Fibroblast of the aortic adventitia (primary cell): ENCODE measurements at places on chromosomes 16 and 17.

- DNase-seq, result no peak
These were observed 39.3 kb upstream of the TEKT1 start for GRCh38 chr17:6870841-6871240.

GRCh38 chr16:60608971-60609370 is 1427.3 kb downstream of the CDH8 start:
- no peak for DNase-seq

GRCh38 chr17:83009414-83010205 is 69.8 kb upstream of the METRNL start:
- no peak for DNase-seq

DNA sequence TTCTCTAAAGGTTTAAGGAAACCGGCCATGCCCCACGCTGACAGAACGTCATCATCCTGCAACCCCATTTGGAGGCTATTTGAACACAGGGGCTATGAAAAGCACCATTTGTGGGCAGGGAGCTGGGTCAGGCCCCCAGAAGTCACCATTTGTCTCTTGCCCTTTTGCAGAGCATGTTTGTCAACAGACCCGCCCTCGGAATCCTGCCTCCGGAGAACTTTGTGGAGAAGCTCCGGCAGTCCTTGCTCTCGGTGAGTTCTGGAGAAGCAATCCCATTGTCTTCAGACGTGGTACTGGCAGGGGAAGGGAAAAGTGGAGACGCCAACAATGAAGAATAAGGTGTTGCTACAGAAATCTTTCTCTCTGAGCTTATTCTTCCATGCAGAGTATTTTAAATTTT is 33.5 kb downstream of the TMEM186 start:
- no peak for DNase-seq

GRCh38 chr17:67773246-67773645 is 52.1 kb upstream of the BPTF start:
- no peak for DNase-seq

DNA sequence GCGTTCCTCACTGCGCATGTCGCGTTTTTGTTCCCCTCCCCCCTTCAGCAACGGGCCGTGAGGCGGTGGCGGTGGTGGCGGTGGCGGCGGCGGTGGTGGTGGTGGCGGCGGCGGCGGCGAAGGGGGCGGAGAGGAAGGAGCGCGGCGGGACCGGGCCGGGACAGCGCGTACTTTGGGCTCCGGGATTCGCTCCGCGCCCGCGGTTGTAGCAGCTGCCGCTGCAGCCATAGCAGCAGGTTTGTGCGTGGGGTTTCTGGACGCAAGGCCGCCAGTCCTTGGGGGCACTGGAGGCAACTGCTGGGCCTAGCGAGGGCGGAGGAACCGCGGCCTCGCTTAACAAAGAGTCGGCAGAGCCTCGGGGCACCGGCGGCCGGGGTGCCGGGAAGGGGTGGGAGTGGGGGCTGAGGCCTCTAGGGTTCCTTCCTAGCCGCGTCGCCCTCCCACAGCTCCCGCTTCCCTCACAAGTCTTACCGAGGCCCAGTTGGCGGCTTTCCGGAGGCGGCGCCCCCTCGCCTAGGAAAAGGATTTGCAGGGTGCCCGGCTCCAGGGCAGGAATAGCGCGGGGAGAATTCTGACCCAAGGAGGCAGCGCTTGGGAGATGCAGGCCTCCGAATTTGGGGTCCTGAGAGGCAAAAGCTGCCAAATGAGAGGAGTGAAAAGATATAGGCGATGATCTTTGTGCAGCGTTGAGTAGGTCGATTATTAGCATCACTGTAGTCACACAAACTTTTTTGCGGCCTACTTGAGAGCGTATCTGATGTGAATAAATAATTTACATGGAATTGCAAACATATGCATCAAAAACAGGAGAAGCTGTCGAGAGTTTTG is at the start of gene DDX42:
Gene DDX42, plus strand, starts transcription at position 30 of the 828 bp plus-strand sequence. CDS start 12,880 bp downstream, outside the sequence.
- DNase-seq, result peak; percentile 52

DNA sequence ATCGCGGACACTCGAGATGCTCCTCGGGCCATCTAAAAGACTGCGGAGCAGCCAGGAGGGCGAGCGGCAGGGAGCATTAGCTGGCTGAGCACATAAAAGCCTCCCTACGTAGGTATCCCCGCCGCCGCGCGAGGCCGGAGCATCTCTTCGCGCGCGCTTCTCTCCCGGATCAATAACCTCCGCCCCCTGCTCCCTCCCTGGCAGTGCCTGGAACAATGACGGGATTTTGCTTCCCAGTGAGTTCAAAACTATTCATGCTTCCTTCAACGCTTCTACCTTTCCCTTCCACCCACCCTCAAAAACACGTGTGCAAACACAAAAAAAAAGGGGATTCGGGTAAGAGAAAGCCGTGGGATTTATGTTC is 984 bp downstream of the CENPV start:
- DNase-seq, result peak; percentile 27

DNA sequence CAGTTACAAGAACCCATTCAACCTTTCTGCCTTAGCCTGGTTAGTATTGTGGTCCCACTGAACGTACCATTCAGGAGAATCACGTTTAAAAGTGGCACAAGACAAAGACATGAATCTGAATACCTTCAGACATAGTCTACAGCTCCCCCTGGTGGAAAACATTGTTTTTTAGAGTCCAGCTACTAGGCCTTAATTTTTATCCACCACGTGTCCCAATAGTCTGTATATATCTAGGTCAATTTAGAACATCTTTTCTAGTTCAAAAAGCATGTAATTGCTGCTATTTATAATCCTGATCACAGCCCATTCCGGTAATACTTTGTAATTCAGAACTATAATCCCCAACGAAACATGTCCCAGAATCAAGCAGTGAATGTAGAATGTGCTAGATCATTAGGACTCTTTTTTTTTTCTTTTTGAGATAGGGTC is 13.7 kb upstream of the GUCY2D start:
- DNase-seq, result peak; percentile 94

DNA sequence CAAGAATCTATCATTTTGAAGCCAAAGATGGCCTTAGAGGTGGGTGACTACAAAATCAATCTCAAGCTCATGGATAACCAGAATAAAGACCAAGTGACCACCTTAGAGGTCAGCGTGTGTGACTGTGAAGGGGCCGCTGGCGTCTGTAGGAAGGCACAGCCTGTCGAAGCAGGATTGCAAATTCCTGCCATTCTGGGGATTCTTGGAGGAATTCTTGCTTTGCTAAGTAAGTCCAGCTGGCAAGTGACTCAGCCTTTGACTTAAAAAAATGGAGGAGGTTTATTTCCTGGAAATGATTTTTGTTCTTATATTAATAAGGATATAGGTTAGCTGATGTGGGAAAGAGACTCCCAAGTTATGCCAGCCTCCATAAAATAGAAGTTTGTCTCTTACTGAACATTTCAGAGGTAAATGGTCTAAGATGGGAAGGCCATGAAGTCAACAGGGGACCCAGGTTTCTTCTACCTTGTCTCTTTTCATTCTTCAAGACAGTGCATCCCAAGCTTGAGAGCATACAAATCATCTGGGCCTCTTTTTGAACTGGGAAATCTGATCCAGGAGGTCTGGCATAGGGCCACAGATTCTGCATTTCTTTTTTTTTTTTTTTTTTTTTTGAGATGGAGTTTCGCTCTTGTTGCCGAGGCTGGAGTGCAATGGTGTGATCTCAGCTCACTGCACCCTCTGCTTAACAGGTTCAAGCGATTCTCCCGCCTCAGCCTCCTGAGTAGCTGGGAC is 19.8 kb upstream of the TANGO6 start:
- peak; percentile 93 for DNase-seq

- no peak for DNase-seq
These were observed 5.1 kb downstream of the LLGL1 start for GRCh38 chr17:18230288-18231141.

DNA sequence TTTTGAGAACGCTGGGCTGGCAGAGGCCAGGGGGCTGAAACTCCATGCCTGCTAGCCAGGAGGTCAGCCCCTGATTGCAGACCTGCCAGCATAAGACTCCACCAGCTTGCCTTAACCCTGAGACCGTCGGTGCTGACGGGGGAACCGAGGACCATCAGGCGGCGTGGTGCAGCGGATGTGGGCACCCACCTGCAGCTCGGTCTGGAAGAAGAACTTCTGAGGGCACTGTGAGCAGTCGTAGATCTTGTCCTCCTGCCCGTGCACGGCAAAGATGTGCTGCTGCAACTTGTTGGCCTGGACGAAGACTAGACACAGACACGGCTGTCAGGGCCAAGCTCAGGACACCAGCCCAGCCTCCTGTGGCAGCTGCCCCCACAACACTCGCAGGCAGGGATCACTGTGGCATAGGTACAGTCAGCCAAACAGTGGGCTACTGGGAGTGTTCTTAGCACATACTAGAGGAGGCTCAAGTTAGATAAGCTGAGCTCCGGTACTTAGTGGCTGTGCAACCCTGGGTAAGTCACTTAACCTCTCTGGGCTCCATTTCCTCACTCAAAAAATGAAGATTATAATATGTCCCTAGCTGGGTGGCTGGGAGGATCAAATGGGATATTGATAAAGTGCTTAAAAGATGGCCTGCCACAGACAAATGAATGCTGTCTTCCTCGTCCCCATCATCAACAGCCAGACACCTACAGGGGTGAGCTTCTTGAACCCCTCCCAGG is 150.0 kb downstream of the C16orf78 start:
- DNase-seq, result no peak

- DNase-seq, result no peak
These were observed 1.4 kb downstream of the NSMCE1 start for GRCh38 chr16:27267037-27267677.

GRCh38 chr16:22380529-22380928 is 6.1 kb upstream of the CDR2 start:
- no peak for DNase-seq

- peak; percentile 64 for DNase-seq
These were observed 5.8 kb upstream of the OGFOD3 start for GRCh38 chr17:82424001-82424862.

DNA sequence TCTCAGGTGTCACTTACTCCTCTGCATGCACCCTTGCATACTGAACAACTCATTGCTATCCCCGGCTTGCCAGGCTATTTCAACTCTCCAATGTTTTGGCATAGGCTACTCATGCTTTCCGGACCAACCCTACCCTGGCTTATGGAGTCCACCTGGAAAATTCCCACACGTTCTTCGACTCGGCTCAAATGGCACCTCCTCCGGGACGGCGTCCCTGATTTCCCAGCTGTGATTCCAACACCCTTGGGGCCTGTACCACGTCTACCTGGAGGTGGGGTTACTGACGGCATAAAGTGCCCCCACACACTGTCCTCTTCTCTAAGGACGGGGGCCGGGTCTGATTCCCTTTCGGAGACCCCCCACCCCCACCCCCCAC is 498 bp downstream of the SMYD4 start:
- peak; percentile 18 for DNase-seq

DNA sequence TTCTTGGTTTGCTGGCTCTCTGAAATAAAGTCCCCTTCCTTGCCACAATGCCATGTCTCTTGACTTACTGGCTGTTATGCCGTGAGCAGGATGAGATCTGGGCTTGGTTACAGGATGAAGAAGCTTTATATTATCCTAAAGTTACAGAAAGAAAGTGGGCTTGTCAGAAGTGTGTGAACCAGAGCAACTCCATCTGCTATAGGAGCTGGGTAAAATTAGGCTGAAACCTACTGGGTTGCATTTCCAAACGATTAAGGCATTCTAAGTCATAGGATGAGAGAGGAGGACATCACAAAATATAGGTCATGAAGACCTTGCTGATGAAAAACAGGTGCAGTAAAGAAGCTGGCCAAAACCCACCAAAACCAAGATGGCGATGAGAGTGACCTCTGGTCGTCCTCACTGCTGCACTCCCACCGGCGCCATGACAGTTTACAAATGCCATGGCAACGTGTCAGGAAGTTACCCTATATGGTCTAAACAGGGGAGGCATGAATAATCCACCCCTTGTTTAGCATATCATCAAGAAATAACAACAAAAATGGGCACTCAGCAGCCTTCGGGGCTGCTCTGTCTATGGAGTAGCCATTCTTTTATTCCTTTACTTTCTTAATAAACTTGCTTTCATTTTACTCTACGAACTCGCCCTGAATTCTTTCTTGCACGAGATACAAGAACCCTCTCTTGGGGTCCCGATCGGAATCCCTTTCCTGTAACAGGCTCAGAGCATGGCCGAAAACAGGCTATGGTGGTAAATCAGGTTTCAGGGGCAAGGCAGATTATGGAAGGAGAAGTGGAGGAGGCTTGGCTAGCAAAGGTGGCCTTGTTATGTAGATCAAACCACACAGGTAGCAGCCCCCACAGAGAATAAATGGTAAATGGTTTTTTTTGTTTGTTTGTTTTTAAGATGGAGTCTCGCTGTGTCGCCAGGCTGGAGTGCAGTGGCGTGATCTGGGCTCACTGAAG is 81.3 kb upstream of the C16orf82 start:
- DNase-seq, result no peak

DNA sequence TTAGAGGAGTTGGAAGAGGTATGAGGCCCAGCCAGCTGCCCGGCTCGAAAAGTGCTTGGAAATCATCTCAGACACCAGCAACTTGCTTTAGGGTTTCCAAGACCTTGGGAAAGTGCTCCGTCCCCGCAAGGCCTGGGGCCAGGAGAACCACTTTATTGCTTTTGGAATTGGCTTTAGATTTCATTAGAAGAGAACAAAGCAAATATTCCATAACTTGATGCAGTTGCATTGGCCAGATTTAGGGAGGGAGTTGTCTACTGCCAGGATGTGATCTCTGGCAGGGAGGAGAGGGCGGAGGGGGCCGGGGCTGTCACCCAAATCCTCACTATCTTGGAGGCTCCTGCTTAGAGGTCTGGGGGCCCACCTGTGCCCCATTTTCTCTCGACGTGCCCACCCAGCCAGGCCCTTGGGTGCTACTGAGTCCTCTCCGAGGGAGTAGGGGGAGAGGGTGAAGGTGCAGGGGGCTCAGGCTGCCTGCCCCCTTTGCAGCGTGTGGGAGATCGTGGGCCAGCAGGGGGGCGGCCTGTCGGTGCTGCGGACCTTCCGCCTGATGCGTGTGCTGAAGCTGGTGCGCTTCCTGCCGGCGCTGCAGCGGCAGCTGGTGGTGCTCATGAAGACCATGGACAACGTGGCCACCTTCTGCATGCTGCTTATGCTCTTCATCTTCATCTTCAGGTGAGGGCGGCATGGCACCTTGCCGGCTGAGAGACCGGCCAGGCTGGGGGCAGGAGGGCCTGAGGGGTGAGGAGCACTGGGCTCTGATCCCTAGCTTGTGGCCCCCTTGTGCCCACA is 30.6 kb downstream of the CACNA1G start:
- no peak for DNase-seq
